ENCODE measurements at places on chromosomes 16 and 17.

GRCh38 chr16:70428178-70428998, 10.5 kb downstream of the ST3GAL2 start:
- no peak for DNase-seq

- no peak for DNase-seq
Measured at GRCh38 chr16:5490499-5490898, 392.9 kb upstream of the EEF2KMT start.

DNA sequence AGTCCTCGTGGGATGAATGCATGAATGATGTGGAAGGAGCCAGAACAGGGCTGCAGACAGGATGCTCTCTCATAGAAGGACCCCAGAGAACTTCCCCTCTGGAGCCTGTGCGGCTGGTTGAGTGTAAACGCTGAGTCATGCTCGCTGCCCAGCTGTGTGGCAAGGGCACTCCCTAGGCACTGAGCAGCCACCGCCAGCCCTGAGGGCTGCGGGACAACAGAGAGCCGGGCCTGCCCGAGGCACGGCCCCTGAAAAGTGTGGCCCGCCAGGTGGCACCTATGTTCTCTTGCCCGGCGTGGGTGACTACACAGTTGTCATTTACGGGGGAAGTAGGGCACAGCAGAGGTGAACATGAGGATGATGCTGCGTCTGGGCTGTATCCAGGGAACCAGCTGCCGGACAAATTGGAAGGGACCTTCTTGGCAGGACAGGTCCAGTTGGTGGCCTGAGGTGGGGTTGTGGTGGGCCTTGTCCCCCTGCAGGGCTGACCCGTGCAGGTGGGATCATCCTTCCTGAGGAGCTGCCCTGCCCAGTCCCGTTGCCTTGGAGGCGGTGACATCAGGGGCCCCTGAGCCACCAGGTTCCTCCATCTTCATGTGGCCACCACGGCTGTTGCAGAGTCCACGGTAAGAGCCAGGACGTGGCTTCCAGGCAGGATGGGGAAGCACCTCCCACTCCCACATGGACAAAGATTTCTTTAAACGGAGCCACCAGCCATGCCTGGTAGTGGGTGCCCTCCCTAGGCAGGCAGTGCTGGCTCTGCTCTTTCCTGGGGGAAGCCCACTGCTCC, 94.8 kb upstream of the CBX4 start:
- no peak for DNase-seq

DNA sequence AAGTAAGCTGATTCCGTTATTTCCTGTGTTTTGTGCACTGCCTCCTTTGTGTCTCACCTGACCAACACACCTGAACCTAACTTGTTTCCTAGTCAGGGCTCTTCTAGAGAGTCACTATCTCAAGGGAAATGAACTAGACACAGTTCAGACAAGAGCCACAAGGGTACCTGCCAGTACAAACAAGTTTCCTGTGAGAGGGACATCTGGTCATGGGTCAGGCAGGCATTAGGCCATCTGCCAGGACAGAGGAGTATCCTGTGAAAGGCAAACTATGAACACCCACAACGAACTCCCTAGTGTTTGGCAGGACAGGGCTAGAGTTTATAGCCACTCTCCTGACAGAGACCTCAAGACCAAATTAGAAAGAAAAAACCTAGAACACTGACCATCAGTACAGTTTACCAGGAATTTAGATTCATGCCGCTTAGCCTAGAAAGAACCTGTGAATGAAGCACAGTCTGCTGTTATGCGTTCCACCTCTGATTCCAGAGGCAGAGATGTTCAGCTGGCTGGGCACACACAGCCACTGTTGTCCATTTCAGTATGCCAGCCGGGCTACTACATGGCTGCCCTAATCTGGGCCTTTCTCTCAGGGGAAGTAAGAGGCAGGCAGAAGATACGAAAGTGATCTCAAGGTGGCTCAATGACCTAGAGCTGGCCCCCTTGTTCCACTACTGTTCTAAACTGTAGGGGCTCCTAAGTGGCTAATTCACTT, 20.7 kb upstream of the GLG1 start:
- DNase-seq: no peak

DNA sequence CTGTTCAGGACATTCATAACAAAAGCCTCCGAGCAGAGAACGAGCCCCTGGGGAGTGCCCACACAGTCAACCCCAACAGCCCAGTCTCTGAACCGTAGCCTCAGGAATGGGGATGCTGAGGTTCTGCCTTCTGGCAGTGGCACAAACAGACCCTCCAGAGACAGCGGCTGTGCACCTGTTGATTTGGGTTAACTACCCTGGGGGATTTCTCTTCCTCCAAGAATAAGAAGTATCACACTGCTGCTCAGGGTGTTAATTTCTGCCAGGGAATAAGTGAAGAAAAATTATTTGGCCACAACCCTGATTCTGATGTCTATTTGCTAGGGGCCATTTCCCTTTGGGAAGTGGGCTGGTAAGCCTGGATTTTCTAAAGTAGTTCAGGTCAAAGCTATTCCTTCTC, 51.0 kb upstream of the PIRT start:
- DNase-seq: no peak

- DNase-seq: peak; percentile 82
Measured at GRCh38 chr17:49677134-49677932, 564 bp downstream of the SPOP start.

GRCh38 chr17:50219939-50220465, 18.6 kb upstream of the COL1A1 start:
- DNase-seq: no peak

DNA sequence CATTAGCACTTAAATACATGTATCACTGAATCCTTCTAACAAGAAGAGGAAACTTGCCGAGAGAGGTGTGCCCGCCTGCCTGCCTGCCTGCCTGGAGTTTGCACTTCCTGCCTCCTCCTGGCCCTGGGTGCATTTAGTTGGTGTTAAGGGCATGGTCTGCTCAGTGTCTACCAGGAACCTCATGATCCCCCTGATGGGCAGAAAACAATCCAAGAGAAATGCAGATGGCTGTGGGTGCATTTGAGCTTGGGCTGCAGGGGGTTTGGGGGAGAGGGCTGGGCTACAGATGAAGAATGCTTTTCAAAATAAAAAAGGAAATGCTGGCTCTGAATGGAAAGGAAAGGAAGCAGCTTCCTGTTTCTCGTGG, 10.1 kb downstream of the KSR1 start:
- DNase-seq: no peak

- no peak for DNase-seq
Measured at GRCh38 chr17:79941088-79942010, 94.3 kb downstream of the TBC1D16 start.

DNA sequence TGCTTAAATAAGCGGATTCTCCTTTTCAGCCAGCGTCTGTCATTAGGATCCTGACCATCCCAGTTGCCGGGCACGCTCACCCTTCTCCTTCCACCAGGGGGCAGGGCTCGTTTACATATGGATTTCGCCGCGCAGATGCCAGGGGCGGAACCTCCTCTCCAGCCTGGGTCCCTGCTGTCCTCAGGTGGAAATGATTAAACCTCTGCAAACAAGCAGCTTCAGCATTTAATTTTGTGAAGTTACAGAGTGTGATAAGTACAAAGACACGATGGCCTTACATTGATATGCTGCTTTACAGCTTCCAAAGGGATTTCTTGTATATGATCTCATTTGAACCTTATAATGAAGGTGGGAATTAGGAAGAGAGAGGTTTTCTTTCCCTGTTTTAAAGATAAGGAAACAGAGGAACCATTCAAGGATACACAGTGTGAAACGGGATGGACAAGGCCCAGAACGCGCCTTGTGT, 3.9 kb upstream of the KRT28 start:
- peak; percentile 72 for DNase-seq

- peak; percentile 64 for DNase-seq
Measured at GRCh38 chr16:21156767-21157467, 1.6 kb upstream of the LDAF1 start.

DNA sequence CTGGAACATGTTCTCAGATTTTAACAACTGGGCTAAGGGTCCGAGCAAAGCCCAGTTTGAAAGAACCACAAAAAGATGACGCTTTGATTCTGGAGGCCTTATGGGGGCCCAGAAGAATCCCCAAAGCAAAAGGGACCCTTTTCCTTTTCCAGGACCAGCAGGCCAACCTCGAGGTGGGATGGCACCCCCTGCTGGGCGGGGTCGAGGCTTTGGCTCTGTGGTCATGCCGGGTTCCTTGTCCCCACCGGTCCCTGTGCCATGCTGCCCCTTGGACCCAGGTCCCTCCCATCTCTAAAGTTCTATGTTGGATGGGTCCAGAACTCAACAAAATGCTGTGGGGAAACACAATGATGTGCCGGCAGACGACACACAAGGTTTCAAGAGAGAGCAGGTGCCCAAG, 30.9 kb downstream of the TMEM204 start:
- no peak for DNase-seq

DNA sequence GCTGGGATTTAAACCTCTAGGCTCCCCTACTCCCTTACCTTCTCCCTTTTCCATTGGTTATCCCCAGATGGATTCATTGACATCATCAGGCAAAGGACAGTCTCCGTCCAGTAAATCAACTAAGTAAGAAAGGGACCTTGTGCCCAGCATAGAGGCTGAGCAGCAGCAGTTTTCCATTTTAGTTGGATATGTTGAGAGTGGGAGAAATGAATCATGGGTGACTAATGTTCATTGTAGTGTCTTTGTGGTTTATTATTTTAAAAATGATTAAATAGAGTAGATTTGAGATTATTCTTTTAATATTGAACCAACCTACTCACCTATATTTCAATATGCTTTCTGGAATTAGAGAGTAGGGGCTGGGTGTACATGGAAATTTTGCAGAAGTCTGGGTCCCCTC, 99.4 kb upstream of the CACNG3 start:
- no peak for DNase-seq

DNA sequence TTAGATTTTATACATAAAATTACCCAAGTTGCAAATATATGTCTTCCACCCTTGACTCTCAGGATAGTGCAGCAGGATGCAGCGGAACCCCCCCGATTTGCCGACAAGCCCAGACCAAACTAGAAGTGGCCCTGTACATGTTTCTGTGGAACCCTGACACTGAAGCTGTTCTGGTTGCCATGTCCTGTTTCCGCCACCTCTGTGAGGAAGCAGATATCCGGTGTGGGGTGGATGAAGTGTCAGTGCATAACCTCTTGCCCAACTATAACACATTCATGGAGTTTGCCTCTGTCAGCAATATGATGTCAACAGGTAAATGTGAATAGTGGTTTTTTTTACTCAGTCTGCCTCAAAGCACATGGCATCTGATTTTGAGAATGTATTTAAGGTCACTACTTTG, 70.7 kb downstream of the OMG start:
- no peak for DNase-seq

- DNase-seq: no peak
Measured at GRCh38 chr16:21943571-21943970, 9.6 kb upstream of the UQCRC2 start.

- no peak for DNase-seq
Measured at GRCh38 chr16:77711775-77712174, 10.5 kb upstream of the NUDT7 start.

DNA sequence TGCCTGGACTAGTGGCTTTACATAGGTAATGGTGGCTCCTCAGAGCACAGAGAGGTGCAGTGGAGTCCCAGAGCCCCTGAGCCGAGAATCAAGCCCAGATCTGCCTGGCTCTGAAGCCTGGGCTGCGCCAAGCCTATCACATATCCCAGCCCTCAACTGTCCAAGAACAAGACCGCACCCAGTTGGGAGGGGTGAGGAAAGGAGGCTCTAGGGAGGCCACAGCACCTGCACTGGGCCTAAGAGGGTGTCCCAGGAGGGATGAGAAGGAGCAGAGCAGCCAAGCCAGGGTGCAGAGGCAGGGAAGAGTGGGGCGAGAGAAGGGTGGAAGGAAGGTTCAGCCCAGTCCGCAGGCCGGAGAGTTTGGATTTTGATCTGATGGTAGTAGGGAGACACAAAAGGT, 941 bp upstream of the RNF112 start:
- no peak for DNase-seq

- no peak for DNase-seq
Measured at GRCh38 chr17:80141463-80142165, 5.3 kb downstream of the EIF4A3 start.

DNA sequence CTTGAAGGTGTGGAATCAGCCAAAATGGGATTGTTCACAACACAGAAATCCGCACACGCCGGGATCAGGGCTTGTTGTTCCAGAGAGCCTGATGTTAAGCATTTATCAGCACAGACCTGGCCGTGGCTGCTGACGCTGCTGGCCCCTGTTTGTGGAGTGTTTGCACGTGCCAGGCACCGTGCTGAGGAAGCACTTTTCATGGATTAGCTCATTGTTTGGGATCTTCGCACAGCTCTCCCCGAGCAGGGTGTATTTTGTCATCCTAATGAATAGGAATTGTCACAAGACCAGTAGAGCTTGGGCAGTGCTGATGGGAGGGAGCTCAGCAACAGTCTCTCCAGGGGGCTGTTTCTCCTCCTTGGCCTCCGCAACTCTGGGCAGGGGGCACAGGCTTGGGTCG, 160.4 kb upstream of the PLCG2 start:
- DNase-seq: no peak

DNA sequence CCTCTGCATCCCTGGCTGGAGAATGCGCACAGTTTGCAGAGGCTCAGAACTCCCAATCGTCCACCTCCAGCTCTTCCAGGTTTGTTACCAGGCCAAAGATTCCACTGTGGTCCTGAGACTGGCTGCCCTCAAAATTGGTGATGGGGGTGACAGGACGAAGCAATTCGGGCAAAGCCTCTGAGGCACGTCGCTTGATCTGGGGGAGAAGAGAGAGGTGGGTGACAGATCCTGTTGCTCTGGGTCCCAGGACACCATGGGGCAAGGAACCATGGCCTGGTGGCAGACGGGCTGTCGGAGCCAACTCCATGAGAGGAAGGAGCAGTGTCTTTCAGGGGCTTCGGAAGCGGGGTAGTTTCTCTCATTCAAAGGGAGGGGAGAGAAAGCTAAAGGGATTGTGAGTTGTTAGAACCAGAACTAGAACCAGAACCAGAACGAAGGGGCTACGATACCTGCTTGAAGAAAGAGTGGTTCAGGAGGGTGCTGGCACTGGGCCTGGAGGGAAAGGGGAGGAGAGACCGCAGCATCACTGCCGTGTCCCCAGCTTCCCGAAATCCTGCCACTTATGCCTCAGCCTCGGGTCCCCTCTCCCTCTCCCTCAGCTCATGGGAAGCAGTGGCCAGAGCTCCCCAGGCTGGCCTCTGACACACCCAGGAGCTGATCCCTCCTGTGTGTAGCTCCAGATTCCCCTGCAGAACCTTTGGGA, 3.8 kb upstream of the LIMD2 start:
- no peak for DNase-seq

GRCh38 chr17:55598495-55598894, 87.2 kb upstream of the SMIM36 start:
- no peak for DNase-seq

DNA sequence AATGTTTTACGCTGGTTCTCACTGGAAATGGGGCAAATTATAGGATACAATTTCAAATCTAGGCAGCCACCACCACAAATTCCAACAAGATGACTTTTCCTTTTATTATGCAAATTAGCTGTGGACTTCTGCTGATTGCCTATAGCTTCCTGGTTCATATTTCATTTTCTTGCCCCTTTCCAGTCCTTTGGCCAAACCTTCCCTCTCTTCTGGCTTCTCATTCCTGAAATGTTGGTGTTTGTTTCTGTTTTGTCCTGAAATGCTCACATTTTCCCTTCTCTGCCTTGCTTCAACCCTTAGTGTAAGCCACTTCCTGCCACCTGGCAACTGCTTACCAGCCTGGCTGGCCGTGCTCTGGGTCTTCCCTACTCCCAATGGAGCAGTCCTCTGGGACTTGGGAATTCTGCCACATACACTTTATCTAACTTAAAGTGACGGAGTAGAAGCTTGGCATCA, 14.0 kb downstream of the PRSS54 start:
- DNase-seq: no peak

All from NCI-H1105 treated with DMSO at 0.1 percent for 48 hours (cell line).